AG04450 (cell line): ENCODE measurements at places on chromosomes 2 and 18.

DNA sequence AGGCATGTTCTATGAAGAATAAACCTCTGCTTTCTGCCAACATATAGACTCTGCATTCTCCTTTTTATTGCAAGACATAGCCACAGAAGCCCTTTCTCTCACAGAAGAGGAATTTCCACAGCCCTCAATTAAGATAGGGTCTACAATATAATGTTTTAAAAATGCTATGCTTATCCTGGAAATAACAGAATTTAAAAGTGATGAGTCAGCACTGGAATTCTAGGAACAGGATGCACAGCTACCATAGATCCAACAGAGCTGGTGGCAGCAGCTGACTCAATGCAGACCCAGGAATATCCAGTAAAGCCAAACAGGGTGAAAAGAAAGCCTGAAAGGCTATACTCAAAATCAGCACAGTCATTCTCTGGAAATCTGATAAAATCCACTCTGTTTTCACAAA, 866.9 kb downstream of the TRIB2 start:
- no peak for DNase-seq

- DNase-seq: no peak
Observed at GRCh38 chr2:7962161-7962560, 719.7 kb upstream of the ID2 start.

GRCh38 chr18:12637901-12638643, 19.8 kb downstream of the SPIRE1 start:
- no peak for DNase-seq

DNA sequence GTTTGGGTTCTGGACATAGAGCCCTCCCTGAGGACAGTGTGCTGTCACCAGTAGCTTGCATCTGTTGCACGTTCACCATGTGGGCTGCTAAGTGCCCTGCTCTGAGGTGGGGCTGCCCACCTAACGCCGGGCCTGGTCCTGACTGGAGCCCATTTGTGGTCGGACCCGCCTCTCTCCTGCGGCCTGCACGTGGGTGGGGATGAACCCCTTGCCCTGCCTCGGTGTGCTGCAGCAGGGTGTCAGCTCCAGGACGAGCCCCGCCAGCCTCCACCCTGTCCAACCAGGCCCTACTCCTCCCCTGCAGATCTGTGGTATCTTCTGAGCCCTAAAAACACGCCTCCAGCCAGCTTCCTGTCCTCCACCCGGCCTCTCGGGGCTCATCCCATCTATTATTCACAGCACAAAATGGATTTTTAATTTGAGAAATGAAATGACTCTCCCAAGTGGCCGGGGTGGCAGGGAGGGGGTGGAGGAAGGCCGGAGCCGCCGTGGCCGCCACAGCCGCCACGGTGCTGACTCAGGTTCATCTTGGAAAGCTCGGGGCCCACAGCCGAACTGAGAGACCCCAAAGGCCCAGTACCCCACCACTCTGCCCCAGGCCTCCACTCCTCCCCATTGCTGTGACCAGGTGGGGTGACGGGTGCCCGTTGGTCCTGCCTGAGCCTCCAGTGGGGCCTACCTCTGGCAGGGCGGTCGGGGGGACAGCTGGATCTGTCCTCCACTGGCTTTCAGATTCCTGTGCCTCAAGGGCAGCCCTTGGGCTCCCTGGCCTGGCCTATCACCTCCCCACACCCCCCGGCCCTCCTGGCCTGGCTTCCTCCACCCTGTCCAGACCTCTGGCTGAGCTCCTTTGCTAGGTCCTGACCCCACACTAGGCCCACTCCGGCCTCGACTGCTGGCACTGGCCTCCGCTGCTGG, 2.8 kb upstream of the ECEL1 start:
- DNase-seq: no peak

DNA sequence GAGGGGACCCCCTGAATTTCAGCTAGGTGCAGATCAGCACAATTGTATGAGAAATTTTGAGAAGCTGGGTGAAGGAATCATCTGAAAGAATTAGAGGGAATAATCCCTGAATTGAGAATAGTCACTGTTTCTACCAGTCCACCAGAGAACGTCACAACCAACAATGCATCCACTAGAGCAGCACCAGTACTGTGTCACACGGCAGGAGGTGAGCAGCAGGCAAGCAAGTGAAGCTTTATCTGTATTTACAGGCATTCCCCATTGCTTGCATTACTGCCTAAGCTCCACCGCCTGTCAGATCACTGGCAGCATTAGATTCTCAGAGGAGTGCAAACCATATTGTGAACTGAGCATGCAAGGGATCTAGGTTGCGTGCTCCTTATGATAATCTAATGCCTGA, 40.7 kb downstream of the GDF7 start:
- DNase-seq: no peak

DNA sequence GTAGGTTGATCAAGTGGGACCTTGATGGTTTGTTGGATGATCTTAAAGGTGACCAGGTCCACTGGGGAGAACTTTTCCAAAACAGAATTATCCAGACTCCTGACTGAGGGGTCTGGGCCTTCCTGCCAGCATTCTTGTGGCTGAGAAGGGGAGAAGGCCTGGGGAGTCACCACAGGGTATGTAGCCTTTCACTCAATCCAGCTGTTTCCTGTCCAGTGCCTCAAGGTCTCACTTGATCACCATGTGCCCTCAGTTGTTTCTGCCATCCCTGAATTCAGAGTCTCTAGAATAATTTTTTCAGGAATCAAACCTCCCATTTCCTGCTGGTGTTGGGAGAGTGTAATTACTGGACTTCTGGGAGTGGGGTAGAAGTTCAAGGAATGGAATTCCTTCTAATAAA, 54.4 kb upstream of the TANC1 start:
- no peak for DNase-seq

DNA sequence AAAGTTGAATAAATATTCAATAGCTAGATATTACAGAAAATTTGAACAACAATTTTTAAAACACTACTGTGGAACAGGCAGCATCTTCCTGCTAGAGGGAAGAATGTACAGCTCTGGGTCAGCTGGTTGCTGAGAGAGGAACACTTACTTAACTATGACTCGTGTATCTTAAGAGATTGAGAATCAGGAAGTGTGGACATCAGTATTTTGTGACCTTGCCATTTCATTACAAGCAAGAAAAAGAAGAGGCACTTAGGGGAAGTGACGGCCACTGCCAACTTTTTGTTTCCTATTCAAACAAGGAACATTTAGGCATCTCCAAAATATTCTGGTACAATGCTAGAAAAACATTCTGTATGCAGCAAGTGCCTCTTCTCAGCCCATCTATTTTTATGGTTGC, 45.9 kb downstream of the ITPRID2 start:
- no peak for DNase-seq

DNA sequence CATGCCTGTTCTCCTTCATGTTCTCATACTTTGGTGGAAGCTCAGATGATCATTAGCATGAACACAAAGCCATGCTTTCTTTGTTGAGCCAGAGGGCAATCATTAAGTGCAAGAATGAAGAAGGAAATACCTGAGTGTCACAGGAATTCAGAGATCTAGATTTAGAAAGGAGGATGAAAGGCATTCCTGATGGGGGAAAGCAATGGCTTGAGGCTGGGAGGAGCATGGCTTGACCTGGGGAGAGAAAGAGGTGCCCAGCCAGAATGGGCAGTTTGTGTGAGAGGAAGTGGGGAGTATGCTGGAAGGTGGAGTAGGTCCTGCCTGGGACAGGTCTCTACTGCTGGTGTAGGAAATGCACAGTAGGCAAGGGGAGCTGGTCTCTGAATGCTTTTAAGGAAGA, 35.1 kb downstream of the SLC4A3 start:
- no peak for DNase-seq

- no peak for DNase-seq
Observed at GRCh38 chr2:128488434-128488833, 169.8 kb upstream of the HS6ST1 start.

GRCh38 chr2:170713543-170714380, 1.4 kb upstream of the SP5 start:
- no peak for DNase-seq

DNA sequence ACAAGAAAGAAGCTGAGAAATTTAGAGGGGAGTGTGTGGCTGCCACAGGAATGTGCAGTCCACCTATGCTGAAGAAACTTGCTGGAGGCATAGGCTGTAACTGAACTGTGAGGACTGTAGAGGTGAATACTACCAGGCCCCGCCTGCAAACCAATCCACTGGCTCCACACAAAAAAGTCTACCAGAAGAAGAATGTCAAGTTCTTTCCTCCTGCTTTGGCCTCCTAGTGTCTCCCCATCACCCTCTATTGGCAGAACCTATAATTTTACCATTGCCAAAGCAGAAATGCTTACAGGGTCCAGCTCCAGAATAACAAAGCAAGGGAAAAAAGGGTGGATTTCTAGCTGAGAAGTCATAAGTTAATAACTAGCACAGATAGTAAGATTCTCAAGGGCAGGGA, 5.9 kb upstream of the ATP5MC3 start:
- DNase-seq: no peak

GRCh38 chr2:14743861-14744260, 111.3 kb downstream of the LRATD1 start:
- DNase-seq: no peak

DNA sequence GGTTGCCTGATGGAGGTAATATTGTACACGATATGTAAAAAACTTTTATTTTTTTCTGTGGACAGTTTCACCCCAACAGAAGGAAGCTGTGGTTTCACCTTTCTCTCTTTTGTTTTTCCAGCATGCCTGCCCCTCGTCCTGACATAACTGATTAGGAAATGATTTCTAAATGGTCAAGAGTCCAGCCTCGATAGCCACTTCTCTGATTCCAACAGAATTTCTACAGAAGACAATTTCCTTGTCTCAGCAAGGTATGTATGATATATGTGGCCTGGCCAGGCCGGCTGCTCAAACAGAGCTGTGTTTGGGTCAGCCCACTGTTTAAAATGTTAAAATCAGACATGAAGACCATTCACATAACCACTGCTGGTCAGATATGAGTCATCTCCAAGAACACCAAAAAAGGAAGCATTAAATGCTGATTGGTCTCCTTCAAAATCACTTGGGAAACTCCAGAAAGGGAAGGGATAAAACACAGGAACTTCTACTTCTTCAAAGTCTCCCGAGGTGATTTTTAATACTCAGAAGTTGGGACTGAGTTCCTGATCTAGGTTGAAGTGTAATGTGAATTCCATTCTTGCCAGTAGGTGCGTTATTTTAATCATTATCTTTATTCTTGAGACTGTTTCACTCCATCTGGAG, 22.3 kb downstream of the ATP8B1 start:
- peak; percentile 78 for DNase-seq

DNA sequence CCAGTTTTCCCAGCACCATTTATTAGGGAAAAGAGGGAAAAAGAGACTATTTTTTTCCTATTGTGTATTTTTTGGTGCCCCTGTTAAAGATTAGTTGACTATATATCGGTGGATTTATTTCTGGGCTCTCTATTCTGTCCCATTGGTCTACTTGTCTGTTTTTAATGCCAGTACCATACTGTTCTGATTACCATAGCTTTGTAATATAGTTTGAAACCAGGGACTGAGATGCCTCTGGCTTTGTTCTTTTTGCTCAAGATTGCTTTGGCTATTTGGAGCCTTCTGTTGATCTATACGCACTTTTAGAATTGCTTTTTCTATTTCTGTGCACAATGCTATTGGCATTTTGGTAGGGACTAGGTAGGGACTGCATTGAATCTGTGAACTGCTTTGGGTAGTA, 151.7 kb downstream of the ADCYAP1 start:
- DNase-seq: no peak

GRCh38 chr18:59940068-59940467, 40.3 kb downstream of the PMAIP1 start:
- DNase-seq: no peak

GRCh38 chr2:28068088-28068487, 177.6 kb downstream of the BABAM2 start:
- DNase-seq: no peak

DNA sequence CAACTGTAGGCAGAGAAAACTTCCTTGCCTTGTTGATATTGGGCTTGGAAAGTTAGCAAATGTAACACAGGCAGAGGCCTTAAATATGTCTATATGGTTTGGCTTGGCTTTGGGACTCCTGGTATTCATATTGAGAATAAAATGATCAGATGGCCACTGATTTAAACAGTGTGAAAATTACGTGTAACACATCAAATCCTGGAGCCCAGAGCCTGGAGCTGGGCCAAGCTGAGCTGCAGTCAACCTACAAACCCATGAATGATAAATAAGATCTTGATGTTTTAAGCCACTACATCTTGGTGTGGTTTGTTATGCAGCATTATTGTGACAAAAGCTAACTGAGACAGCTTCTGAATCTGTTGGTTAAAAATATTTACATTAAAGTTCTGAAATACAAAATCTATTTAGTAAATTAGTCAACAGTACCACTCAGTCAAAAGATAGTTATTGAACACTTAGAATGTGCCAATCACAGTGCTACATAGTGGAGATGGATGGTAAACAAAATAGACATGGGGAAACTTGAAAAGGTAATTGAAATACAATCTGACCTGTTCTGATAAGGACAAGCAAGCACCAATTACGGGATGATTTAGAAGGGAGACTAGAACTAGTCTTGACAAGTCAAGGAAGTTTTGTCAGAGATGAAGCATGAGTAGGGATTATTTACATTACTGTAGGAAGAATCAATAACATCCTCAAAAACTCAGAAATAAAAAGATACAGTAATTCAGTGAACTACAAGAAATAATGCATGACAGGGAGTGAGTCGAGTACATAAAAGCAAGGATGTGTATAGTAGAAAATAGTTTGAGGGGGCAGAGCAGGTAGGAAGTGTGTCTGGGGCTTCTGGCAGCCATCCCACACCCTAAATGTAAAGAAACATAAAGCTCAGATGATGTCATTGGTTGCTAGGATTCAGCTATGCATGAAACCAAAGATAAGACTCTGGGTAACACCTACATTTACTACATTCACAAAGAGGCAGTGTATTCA, 157.7 kb downstream of the HNMT start:
- no peak for DNase-seq

GRCh38 chr2:163191372-163191771, 352.8 kb upstream of the KCNH7 start:
- no peak for DNase-seq

- DNase-seq: no peak
Observed at GRCh38 chr18:22275706-22276333, 106.4 kb downstream of the GATA6 start.

DNA sequence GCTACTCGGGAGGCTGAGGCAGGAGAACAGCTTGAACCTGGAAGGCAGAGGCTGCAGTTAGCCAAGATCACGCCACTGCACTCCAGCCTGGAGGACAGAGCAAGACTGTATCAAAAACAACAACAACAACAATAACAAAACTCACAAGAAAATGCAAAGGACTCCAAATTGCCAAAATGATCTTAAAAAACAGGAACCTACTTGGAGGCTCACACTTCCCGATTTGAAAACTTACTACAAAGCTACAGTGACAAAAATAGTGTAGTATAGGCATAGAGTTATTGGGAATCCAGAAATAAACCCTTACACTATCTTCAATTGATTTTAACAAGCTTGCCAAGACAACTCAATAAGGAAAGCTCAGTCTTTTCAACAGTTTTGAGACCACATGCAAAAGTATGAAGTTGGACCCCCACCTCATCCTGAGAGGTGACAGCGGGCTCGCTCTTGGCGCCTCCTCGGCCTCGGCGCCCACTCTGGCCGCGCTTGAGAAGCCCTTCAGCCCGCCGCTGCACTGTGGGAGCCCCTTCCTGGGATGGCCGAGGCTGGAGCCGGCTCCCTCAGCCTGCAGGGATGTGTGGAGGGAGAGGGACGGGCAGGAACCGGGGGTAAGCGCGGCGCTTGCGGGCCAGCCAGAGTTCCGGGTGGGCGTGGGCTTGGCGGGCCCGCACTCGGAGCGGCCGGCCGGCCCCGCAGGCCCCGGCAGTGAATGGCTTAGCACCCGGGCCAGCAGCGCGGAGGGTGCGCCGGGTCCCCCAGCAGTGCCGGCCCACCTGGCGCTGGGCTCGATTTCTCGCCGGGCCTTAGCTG, 18.3 kb upstream of the ACVR2A start:
- no peak for DNase-seq

GRCh38 chr2:85753525-85754312, at the start of gene ATOH8:
TSS of gene ATOH8 (plus strand) at chr2:85753991. CDS start at chr2:85754190, 199 bp downstream.
- no peak for DNase-seq

GRCh38 chr2:8923183-8923582, 80.3 kb downstream of the MBOAT2 start:
- DNase-seq: no peak
